ENCODE measurements at places on chromosomes 2 and 18.

- DNase-seq = peak; percentile 85
Measured at GRCh38 chr2:11692966-11693521, 23.0 kb upstream of the NTSR2 start.

DNA sequence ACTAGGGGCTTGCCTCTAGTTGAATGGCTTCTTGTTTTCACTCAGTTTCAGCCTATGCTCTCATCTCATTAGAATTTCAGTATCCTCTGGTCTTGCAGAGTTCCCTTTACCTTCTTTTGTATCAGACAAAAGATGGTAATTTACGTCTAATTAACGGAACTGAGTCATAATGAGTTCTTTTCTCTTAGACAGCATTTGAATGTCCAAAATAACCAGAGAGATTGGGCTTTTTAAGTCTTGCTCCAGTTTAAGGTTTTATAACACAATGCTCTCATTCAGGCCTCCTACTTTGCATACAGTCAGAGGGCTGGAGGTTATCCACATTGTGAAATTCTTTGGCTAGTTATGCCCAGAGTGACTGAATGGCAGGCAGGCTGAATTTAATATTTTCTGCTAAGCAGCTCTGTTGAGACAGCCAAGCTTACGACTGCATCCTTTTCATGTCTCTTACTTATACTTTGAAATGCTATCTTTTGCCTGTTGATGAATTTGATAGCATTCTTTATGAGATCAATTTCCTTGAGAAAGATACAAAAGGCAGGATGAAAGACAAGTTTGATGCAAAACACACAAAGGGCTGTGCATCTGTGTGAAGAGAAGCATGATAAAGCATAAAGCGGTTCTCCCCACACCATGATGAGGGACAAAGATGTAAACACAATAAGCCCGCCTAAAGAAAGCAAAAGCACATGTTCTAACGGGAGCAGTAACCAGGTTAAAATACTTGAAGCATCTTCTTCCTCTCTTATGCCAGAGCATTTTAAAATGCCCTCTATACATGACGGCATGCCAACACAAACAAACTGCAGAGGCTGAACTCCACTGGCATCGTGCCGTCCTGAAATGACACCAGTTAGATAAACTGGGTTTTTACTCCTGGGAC is 90.0 kb downstream of the CDH2 start:
- DNase-seq = no peak

DNA sequence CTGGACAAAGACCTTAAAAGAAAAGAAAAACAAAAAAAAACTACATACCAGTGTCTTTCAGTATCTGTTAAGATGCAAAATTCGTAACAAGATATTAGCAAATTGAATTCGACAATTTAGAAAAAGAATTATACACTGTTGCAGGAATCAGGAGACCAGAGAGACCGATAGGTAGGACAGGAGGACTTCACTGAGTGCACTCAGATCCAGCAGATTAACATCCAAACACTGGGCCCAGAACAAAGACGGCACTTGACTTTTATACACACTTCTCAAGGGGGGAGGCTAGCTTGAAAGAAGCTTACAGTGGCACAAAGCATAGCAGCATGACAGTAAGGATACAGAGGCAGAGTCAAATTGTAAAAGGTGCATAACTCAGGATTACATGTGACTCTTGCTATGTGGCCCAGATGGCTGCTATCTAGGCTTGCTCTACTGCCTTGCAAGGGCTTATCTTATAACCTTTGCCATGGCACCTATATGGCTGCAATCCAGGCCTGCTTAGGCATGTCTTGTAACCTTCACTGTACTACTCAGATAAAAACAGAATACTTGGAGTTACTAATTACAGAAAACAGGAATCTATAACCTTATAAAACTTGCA is 507.3 kb upstream of the LRRTM4 start:
- no peak for DNase-seq

DNA sequence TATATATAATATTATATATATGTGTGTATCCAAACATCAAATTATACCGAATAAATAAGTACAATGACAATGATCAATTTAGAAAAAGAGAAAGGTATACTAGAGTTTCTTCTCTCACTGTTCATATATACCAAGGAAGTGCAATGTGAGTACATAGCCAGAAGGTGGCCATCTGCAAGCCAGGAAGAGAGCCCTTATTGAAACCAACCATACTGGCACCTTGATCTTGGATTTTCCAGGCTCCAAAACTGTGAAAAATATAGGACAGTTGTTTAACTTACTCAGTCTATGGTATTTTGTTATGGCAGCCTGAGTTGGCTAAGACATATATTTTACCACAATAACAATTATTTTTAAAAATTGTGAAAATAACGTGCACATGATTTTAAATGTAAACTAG is 1490.2 kb upstream of the SLC39A10 start:
- DNase-seq = peak; percentile 45

DNA sequence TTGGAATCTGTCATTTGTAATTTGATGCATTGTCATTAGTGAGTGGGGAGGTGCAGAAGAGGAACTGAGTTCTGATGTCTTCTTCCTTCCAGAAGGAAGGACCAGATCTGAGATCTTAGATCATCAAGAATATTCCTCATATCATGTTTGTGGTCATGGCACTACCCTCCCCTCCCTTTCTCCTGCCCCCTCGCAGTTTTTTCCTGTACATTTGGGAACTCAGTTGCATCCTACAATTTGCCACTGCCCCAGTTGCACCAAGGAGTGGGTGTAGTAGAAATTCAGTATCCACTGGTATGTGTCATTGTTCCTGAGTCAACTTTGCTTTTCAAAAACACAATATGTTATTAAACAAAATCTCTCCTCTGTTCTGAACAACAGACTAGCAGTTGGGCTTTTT is 26.6 kb upstream of the ACVR1 start:
- DNase-seq = peak; percentile 89

DNA sequence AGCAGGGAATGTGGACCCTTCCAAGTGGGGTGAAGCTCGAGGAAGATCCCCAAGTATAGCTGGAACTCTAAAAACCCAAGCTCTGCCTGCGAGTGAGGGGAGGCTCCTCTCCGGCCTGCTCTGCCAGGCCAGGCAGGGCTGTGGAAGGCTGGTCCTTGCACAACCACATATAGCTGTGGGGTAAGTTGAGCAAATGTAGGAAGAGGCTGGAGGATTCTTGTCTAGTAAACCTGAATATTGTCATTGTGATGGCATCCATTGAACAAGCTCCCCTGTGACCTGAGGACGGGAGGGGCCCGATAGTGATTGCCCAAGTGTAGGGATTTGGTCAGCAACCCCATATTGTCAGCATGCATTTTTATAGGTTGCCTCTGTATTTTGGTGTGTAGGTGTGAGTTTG is 103.0 kb downstream of the ACKR3 start:
- no peak for DNase-seq

- DNase-seq = no peak
Measured at GRCh38 chr2:198188982-198189381, 384.6 kb downstream of the PLCL1 start.

GRCh38 chr2:237281836-237282306 is 132.1 kb downstream of the COL6A3 start:
- DNase-seq = no peak

- DNase-seq = no peak
Measured at GRCh38 chr2:238855299-238855698, 7.4 kb downstream of the TWIST2 start.

DNA sequence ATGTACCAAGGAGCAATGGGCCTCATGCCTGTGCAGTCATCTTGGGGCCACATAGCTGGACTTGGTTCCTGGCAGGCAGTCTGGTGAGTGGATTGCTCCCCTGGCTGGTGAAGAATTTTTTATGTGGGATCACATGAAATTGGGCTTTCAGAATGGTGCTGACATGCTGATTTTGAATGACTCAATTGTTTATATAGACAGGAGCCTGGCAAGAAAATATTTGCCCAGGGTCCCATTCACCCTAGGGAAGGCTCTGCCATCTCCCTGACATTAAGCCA is 266.9 kb downstream of the DYSF start:
- no peak for DNase-seq

- DNase-seq = no peak
Measured at GRCh38 chr18:33355756-33356155, 84.8 kb downstream of the CCDC178 start.

DNA sequence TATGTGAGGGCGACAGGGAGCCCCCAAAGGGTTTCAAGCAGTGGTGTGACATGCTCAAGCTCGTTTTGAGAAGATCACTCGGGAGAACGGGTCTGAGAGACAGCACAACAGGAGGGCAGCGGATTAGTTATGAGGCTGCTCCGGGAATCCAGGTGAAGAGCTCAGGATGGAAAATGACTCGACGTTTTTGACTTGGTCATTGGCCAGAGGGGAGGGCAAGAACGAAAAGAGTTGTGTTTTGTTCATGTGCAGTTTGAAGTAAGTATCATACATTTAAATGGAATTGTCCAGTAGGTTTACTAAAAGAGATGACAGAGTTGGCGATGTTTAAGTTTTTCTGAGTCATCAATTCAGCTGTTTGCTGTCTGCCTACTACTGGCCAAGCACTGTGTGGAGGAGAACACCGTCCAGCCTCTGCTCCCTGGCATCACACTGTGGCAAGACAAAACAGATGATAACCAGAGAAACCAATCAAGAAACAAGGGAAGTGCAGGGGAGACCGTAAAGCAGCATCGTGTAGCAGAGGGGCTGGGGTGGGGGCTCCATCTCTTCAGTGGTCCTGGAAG is 25.3 kb upstream of the ANXA4 start:
- DNase-seq = no peak

GRCh38 chr2:37868866-37869265 is 56.2 kb upstream of the RMDN2 start:
- DNase-seq = peak; percentile 45

GRCh38 chr18:75375341-75375740 is 52.2 kb downstream of the SMIM21 start:
- DNase-seq = no peak

DNA sequence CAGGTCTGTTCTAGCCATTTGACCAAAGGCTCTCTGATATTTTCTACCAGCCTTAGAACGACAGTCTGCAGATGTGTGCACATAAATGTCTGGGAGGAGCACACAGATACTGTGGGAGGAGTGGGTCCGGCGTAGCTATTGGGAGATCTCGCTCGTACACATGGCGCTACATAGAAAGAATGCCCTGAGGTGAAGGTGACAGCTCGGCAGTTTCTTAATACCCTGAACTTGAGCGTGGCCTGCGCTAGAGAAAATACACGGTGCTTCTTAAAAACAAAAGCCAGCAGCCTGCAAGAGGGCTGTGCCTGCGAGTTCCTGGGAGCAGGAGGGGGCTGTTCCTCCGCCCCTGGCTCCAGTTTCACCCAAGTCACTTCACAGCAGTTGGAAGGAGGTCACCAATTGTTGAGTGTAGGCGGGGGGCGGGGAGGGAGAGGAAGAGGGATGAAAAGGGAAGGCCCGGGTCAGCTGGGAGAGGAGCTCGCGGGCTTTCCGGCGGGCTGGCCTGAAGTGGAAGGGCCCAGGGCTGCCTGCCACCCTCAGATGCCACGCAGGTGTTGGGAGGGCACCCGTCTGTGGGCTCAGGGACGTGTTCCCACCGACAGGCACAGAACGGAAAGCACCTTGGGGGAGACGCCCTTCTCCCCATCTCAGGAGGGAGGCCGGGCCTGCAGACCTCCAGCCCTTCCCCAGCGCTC is 124.7 kb upstream of the ZNF516 start:
- DNase-seq = peak; percentile 84

DNA sequence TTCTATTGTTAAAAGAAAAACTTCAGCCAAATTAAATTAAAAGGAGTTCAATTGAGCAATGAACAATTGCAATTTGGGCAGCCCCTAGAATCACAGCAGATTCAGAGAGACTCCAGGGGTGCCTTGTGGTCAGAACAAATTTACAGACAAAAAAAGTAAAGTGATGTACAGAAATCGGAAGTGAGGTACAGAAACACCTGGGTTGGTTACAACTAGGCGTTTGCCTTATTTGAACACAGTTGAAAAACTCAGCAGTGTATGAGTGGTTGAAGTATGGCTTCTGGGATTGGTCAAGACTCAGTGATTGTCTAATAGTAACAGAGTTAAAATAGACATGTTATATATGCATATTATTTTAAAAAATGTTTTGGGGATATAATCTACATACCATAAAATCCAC is 98.5 kb upstream of the ZSWIM2 start:
- DNase-seq = no peak

Measured in suppressor macrophage treated with lipopolysaccharide for 1 hour (primary cell).